ENCODE measurements at places on chromosomes 11 and 22. TPM values are rescaled to one million over a fixed set of nuclear protein-coding genes. Genes with fewer than 3 reads are reported as not detected.

SF3A1 gene
- 139 TPM for total RNA-seq

GGT1 gene
- total RNA-seq: 3.1 TPM

ZNF202 gene
- total RNA-seq: 11.3 TPM

LRRC56 gene
- total RNA-seq: 0.82 TPM

RASSF10 gene
- 2.0 TPM for total RNA-seq

CASP12 gene
- total RNA-seq: not detected

SCN4B gene
- 0.89 TPM for total RNA-seq

ARHGAP8 gene
- 1.3 TPM for total RNA-seq

SYCE3 gene
- total RNA-seq: not detected

KCNJ1 gene
- total RNA-seq: 0.14 TPM

OSBP gene
- 52.0 TPM for total RNA-seq

INS gene
- total RNA-seq: not detected

CNTN5 gene
- 1.1 TPM for total RNA-seq
